ENCODE measurements at places on chromosomes 5 and 9. TPM values are rescaled to one million over a fixed set of nuclear protein-coding genes. Genes with fewer than 3 reads are reported as not detected.

DNA sequence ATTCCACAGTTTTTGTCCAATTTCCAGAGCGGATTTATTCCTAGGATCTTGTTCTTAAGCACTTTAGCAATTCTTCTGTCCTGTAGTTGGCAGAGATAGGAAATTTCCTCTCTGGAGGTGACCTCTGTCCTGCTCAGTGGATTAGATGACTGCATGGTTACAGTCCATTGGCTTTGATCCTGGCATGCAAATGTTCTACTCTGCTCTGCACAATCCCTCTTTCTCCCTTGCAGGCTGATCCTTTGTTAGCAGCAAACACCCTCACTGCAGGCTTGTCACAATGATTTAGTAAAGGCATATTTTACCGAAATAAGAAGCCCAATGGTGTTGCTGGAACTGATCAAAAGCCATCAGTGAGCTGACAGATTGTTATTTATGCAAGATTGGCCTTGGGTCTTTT is 243.8 kb downstream of the COX7C start:
- peak; percentile 54 for DNase-seq

DNA sequence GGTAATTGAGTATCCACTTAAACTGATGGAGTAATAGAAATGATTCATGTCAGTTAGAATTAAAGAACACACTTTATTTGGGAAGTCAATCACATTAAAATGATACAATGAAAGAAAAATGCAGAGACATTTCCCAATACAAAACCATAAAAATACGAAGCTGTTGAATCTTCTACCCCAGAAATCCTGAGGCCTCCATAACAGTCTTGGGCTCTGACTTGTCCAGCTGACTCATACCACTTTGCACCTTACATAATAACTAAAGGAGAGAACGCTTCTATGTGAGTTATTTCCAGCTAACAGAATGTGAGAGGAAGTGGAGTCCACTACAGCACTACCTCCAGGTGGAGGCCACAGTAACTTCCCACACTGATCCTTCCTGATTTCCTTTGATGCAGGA is 305.0 kb downstream of the MRPS30 start:
- DNase-seq: no peak

- DNase-seq: no peak
Measured at GRCh38 chr5:151682240-151682639, 4.5 kb downstream of the SPARC start.

DNA sequence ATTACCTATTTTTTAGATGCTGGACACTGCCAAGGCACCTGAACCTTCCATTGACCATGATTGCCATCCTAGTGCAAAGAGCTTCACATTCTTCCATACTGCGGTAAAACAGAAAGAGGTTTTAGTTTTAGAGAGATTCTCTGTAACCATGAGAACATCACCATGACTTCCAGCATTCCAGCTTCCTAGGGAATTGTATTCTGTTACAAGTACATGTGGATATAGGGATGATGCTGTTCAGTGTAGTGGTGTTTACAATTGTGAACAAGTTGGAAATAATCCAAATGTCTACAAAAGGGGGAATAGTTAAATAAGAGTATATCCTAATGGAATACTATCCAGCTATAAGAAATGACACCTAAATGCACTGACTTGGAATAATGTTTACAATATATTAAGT is 22.4 kb downstream of the NIPSNAP3B start:
- DNase-seq: no peak

- no peak for DNase-seq
Measured at GRCh38 chr9:120911295-120911837, 15.2 kb downstream of the TRAF1 start.

DNA sequence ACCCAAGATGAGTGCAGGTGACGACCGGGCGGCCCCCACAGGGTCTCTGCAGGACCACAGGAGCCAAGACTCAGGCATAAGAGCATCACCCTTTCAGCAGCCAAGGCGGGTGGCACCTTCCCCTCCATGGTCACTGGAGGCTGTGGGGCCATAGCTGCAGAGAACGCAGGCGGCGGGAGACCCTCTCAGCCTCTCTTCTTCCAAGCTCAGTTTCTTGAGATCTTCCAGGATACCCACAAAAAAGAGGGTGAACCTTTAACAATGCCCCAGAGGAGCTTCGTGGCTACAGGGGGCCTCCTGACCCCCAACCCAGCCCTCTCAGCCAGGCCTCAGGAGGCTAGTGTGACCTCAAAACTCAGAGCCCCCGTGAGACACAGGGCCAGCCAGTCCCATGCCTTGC is 5.8 kb upstream of the TBC1D9B start:
- DNase-seq: no peak

DNA sequence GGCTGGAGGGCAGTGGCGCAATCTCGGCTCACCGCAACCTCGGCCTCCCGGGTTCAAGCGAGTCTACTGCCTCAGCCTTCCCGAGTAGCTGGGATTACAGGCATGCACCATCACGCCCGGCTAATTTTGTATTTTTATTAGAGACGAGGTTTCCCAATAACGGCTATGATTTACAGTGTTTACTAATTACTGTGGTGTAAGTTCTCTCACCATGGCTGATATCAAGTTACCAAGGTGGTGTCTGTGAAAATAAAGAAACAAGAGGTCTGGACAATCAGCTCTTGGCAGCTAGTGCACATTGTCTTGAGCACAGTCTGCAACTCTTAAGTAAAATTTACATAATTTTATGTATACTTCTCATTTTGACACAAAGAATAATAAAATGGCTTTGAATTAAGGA is 385.5 kb upstream of the COX7C start:
- DNase-seq: no peak

DNA sequence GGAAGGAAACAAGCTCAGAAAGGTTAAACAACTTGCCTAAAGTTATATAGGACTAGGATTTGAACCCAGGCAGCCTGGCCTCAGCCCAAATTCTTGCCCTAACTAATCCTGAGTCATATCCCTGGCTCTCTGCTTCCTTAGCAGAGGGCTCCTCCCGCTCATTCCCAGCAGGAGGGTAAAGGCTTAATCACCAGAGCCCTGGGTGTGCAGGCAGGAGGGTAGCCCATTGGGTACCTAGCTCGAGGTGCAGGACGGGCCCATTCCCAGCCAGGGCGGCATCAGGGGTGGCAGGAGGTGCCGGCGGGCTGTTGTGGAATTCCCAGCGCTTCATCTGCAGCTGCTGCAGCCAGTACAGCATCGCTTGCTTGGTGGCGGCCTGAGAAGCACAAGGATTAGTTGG is 3.9 kb downstream of the TBC1D2 start:
- DNase-seq: no peak

GRCh38 chr5:128284236-128284635 is 200.7 kb downstream of the SLC12A2 start:
- DNase-seq: no peak

GRCh38 chr5:71924980-71925379 is 182.3 kb upstream of the MAP1B start:
- DNase-seq: no peak

- no peak for DNase-seq
Measured at GRCh38 chr5:11030671-11031070, 269.6 kb upstream of the DAP start.

- no peak for DNase-seq
Measured at GRCh38 chr5:132819468-132819867, 6.4 kb downstream of the SOWAHA start.

DNA sequence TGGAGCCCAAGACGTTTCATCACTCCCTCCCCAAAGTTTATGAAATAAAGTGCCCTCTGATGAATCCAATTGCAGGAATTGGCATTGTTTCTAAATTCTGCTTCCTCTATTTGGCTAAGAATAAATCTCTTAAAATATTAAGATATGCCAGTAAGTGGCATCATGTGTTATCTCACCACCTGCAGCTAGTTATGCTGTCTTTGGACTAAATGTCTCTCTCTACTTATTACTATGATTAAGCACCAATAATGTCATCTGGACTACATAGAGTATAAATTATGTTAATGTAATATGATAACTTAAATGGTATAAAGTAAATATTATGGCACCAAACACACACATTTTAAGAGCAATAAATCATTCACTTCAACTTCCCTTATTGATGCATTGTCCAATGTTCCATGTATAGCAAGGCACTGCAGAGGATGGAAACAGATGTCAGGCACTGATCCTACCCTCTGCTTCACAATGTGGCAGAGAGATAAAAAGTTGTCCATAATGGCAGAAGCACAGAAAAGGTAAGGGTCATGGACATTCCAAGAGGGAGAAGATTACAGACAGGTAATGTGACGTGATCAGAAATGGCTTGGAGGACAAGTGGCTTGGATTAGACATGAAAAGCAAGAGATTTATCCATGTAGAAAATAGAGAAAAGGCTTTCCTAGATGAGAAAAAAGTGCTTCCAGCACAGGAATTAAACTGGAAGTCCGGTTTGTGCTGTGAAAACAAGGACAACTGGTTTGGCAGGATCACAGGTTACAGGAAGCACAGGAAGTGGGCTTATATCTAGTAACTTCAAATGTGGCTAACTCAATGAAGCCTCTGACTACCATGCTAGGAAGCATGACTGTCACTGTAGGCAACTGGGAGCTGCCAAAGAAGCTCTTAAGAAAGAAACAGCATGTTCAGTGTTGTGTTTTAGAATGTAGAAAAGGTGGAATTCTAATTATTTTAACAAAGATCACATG is 26.7 kb downstream of the MARCHF11 start:
- no peak for DNase-seq

DNA sequence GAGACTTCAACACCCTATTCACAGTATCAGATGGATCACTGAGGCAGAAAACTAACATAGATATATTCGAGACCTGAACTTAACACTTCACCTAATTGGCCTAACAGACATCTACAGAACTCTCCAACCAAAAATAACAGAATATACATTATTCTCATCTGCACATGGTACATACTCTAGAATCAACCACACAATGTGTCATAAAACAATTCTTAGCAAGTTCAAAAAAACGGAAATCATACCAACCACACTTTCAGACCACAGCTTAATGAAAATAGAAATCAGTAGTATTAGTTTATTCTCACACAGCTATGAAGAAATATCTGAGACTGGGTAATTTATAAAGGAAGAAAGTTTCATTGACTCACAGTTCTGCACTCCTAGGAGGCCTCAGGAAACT is 387.9 kb downstream of the DEPDC1B start:
- DNase-seq: no peak

DNA sequence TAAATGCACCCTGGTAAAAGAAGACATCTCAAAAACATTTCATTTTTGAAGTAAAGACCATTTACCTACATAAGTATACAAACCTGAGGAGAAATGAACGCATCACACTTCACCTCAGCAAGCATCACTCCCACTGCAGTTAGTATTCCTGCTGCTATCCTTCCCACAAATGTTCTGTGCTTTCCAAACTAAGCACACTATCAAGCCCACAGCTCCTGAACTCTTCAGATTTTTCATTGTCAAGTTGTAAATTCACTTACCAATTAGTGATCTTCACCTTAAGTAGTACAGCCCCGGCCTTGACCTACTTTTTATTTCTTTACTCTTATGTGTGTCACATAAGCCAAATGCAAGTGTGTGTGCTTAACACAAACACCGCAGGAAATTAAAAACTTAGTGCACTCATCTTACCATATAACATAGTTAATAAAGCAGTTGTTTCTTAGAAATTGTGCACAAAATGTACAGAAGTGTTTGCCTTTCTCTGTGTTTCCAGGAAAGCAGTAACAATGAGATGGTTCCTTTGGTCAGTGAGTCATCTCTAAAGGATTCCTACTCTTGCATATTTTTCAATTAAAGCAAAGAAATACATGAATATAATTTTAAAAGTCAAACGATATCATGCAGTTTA is 169.4 kb downstream of the APBA1 start:
- no peak for DNase-seq

DNA sequence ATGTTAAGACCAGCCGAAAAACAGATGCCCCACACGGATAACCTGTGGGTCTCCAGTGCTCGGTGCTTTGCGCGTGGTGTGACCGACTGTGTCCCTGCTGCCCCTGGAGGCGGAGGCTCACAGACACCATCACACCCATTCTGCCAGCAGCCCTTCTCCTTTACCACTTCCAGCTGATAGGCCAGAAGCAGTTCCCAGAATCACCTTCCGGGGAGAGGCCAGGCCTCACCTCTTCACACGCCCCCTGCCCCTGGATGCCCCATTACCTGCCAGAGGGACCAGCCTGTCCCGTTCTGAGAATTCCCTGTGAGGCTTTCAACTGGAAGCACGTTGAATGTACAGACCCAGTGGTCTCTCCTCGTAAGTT is 21.6 kb upstream of the LRRC14B start:
- DNase-seq: no peak

DNA sequence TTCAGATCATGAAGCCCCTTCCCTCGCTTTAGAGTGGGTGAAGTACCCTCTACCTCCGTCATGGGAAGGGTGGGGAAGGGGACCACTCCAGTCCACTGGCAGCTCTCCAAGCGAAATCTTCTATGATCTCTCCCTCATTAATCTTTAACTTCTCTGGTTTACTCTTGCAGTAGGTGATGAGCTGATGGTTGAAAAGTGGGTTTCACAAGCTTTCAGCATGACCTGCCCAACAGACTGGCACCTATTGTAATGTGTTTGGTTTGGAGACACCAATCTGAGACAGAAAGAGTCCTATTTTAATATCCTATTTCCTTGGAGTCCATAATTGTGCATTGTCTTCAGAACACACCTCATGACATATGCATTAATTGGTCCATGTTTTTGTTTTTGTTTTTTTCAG is 70.8 kb upstream of the TGFBR1 start:
- DNase-seq: no peak

DNA sequence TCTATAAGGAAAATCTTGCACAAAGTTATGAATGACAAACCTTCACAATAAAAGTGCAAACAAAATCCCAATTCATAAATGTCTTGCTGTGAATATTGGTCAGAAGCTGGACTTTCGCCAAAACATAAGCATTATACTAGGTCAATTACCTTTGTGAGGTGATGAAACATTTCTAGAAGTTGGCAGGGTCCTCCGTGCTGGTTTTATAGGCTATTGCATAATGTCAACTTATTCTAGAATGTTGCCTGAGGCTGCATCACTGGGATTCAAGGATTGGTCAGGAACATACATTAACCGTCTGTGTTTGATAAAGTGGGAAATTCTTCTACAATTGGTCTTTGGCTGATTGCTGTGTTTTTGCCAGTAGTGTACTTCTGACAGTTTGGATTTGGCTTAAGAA is 49.8 kb upstream of the PALM2AKAP2 start:
- DNase-seq: no peak

DNA sequence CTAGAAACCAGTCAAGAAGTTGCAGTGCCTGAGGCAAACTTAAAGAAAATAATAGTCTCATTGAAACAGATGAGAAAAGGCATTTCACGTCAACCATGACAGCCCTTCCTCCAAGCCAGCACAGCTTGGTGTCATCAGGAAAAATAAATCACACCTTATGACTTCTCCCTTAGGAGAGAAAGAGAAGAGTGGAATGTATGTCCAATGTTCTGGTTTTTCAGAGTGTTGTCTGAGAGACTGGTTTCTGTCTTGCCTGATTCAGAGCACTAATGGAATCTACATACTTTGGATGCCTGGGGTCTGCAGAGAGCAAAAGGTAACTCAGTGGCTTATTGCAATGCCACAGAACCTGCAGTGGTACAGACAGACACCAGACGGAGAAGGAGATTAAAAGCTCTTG is 105.5 kb upstream of the PDE4D start:
- peak; percentile 30 for DNase-seq

The ENTR1 gene
- polyA plus RNA-seq: 32.6 TPM

The PCDH12 gene
- polyA plus RNA-seq: 19.5 TPM

The CEL gene
- polyA plus RNA-seq: 1.6 TPM

The INSYN2B gene
- 0.26 TPM for polyA plus RNA-seq

The ANKDD1B gene
- polyA plus RNA-seq: 0.90 TPM
